Hypothalamus (tissue), 51 donors: ENCODE measurements at places on chromosomes 7 and 10.

GRCh38 chr7:66039094-66039670 lies 36.4 kb upstream of the ASL start:
- DNase-seq = no peak

DNA sequence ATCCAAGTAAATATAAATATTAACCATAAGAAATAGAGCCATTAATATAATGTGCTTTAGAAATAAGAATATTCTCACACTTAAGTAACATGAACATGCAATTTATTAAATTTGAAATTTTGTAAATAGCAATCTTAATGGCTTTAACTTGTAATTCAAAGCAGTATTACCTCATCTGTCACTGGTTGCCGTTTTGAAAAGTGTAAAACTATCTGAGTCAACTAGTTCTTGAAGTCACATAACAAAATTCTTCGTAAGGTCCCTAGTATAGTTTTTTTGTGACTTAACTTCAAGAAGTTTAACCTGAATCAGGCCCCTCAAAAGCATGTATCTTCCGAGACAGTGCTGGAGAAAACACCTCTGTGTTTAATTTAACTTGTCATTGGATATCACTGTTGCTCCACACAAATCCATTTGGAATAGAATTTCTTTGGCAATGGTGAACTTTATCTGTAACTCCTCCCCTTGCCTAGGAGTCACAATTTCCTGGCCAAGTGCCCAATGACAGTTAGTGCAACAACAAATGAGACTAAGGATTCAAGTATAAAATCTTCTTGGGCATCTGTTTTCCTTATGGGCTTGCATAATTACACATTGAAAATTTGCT lies 47.1 kb downstream of the NT5C2 start:
- DNase-seq = no peak

- DNase-seq = no peak
These were observed 15.1 kb downstream of the GPR146 start for GRCh38 chr7:1059200-1060091.

DNA sequence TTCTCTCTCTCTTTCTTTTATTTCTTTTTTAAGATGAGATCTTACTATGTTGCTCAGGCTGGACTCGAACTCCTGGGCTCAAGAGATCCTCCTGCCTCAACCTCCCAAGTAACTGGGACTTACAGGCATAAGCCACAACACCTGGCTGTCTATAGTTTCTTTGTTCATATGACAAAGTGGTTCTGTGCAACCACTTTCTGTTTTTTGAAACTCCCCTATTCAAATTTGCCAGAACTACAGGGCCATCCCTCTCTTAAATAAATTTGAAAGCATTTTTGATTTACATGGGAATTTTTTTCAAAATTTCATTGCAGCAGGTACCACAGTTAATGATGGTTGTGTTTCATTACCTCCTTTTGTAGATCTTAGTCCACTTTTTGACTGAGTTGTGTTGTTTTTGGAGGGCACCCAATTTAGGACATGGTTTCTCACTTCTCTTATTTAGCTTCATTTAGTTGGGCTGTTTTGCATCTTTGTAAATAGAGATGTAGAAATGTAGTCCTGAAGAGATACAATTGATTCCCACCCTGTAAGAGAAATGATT lies 119.2 kb downstream of the LRRC4 start:
- no peak for DNase-seq

GRCh38 chr10:77989081-77989724 lies 40.1 kb downstream of the POLR3A start:
- no peak for DNase-seq

DNA sequence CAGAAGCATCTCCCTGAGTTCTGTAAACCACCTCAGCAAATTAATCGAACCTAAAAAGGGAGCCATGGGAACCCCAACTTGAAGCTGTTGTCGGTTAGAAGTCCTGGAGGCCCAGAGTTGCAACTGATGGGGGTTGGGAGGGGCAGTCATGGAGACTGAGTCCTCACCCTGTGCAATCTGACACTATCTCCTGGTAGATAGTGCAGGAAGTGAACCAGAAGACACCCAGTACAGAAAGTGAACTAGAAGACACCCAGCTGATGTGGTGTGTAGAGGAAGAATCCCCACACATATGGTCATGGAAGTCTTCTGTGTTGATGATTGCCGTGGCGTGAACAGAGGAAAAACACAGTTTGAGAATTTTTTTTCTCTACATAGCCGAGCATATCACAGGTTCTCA lies 58.8 kb upstream of the SRRM3 start:
- DNase-seq = no peak

GRCh38 chr7:45080265-45080957 lies 8.4 kb downstream of the NACAD start:
- DNase-seq = no peak

DNA sequence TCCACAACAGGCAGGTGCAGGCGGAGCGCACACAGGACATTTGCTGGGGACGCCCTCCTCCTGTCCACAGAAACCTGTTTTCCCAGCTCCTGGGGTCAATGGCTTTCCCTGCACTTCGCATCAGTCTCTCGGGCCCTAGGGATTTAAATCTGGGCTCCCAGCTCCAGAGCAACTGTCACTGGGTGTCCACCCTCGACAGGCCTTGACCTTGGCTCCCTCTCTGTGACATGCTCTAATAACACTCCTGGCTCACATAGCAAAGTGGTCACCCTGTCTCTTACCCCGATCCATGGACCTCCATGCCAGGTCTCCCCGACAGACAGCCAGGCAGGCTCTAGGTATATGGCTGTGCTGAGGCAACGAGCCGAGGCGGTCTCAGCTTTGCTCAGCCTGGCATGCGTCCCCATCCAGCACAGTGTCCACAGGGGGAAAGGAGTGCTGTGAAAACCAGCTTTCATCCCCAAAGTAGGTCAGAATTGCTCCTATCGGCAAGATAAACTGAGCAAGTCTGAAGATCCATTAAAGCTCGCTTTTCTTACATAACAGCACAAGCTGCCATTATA lies 195.6 kb downstream of the TNS3 start:
- no peak for DNase-seq

GRCh38 chr10:123766761-123767160 lies 100.6 kb downstream of the GPR26 start:
- no peak for DNase-seq

GRCh38 chr10:90939116-90939515 lies 18.2 kb upstream of the ANKRD1 start:
- no peak for DNase-seq

- DNase-seq = no peak
These were observed 4.8 kb upstream of the CYP3A43 start for GRCh38 chr7:99822731-99823718.

- DNase-seq = no peak
These were observed 278.8 kb upstream of the PPP2R2D start for GRCh38 chr10:131621784-131622624.

- DNase-seq = no peak
These were observed 14.8 kb downstream of the ZNF33A start for GRCh38 chr10:38025283-38025682.

DNA sequence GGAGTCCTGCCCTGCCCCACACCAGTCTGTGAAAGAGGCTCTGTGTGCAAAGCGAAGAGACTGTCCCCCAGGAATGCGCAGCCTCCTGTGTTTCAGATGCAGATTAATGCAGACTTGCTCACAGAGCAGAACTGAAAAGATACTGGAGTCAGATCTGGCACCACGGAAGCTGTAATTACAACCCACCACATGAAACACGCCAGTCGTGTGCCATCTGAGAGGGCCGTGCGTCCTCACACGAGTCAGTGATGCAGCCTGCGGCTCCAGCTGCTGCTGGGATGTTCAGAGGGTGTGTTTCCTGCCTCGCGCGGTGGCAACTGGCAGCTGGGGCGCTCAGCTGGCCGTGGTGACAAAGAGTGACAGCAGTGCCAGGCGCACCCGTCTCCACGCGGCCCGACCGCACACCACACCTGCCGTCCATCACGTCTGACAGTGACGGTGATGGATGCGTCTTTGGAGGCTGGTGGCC lies 50.0 kb downstream of the NKX6-2 start:
- DNase-seq = peak; percentile 65

GRCh38 chr10:24928163-24928562 lies 24.2 kb downstream of the PRTFDC1 start:
- no peak for DNase-seq

GRCh38 chr10:17210361-17210760 lies 8.9 kb upstream of the TRDMT1 start:
- no peak for DNase-seq

DNA sequence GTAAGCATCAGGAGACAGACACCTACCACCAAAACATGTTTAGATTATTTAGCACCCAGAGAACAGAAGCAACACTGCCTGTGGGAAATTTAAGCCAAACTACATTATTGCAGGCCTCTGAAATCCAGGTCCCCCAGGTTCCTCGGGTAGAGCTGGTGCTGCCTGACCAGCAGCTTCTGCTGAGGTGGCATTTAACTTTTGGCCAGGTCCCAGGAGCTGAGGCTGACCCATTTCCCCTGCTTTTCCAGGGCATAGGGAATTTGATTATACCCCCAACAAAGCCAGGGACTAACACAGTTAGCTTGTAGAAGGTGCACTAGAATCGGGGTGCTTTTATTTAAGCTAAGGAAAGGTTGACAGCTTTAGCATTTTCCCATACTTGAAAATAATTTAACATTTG lies 4.7 kb downstream of the LRRC4 start:
- no peak for DNase-seq

GRCh38 chr7:7017707-7018280 lies 164.6 kb upstream of the C1GALT1 start:
- DNase-seq = no peak

DNA sequence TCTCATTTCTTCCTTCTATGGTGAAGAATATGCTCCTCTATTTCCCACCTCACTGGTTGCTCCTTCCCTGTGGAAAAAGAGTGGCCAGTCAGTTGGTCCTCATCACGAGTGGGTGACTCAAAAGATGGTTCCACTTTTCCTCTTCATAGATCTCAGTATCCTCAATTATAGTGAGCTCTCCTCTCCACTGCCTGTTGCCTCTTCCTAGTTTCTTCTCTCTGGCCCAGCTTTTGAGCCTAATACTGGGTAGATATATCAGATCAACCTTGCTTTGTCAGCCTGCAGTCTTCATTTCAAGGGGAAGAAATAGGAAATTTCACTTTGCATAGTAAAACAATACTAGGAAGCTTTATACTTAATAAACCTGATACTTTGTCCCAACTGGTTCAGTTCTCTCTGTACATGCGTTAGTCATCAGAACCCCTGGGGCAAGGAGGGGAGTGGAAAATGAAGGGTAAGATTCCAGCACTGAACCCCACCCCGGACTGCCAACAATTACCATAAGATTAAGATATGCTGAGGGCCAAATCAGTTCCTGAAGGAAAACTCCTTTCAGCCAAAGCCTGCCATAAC lies 15.5 kb upstream of the WNT16 start:
- no peak for DNase-seq

- no peak for DNase-seq
These were observed 54.8 kb downstream of the MPP7 start for GRCh38 chr10:28248092-28248491.

- DNase-seq = no peak
These were observed 3.3 kb downstream of the EPHA1 start for GRCh38 chr7:143405173-143406001.

- DNase-seq = no peak
These were observed at the start of gene CPA5 for GRCh38 chr7:130344271-130344866. TSS of gene CPA5 (plus strand) at chr7:130344816. CDS start at chr7:130346486, 1,670 bp downstream.

DNA sequence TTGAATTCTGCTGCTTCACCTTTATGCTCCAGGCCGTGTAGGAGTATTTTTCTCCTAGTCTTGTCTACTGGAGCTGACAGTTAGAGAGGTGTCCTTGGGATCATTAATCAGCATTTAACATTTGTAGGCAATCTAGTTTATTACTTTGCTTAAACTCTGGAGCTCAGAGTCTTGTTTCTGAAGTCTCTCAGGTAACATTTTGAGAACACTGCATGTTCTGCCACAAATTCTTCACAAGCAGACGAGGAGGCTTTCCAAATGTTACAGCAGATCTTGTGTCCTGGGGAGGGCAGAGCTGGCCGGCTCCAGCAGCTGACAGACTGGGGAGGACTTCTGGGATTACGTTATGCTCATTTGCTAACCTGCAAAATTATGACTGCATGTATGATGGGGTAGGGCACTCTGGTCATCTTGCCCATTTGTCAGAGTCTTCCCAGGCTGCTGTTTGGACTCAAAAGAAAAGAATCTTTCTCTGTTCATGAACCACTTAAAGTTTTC lies 50.5 kb downstream of the GALNT17 start:
- no peak for DNase-seq

DNA sequence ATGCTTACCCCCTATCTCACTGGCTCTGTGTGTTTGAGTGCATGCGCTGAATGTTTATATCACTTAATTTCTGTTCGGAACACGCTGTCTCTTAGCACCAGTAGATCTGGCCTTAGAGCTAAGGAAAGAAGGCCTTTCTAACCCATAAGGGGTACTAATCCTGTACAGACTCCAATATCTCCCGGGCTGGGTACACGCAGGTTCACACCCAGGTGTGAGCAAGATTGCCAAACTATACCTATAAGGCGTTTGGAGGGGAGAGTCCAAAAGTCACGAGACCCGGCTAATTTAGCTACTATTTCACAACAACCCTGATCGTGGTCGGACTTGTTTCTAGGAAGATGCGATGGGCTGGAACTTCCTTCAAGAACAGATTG lies 727 bp upstream of the PDSS1 start:
- no peak for DNase-seq

GRCh38 chr10:75407713-75408508 lies 6.3 kb upstream of the ZNF503 start:
- DNase-seq = peak; percentile 41

DNA sequence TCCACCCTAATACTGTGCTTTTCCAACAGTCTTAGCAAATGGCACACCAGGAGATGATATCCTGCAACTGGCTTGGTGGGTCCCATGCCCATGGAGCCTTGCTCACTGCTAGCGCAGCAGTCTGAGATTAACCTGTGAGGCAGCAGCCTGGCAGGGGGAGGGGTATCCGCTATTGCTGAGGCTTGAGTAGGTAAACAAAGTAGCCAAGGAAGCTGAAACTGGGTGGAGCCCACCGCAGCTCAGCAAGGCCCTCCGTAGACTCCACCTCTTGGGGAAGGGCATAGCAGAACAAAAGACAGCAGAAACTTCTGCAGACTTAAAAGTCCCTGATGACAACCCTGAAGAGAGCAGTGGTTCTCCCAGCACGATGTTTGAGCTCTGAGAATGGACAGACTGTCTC lies 399.0 kb downstream of the CCSER2 start:
- no peak for DNase-seq

- DNase-seq = no peak
These were observed 80.0 kb downstream of the ZNF277 start for GRCh38 chr7:112286250-112287086.

GRCh38 chr7:127119517-127119916 lies 133.2 kb downstream of the GRM8 start:
- DNase-seq = no peak

DNA sequence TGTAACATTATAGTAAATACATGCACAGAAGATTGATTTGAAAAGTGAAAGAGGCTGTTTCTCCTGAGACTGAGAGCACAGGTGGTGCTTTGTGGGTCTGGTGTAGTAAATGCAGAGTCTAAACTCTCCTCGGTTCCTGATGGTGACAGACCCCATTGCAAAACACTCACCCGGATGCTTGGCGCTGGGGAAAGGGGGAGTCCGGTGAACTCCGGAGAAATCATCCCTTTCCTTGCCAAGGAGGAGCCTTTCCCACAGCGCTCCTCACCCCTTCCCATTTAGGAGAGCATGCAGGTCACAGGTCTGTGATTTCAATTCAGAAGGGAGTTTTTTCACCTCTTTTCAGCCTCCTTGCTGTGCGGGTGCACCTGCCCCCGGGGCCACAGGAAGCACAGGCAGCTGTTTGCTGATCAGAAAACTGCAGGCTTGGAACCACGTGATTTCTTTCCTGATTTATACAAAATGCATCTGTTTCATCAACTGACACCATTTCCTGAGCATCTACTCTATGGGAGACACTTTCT lies 75.6 kb upstream of the LYZL2 start:
- DNase-seq = no peak

GRCh38 chr10:75197906-75198305 lies 12.7 kb upstream of the VDAC2 start:
- DNase-seq = peak; percentile 49
